ENCODE measurements at places on chromosomes 2 and 18.

DNA sequence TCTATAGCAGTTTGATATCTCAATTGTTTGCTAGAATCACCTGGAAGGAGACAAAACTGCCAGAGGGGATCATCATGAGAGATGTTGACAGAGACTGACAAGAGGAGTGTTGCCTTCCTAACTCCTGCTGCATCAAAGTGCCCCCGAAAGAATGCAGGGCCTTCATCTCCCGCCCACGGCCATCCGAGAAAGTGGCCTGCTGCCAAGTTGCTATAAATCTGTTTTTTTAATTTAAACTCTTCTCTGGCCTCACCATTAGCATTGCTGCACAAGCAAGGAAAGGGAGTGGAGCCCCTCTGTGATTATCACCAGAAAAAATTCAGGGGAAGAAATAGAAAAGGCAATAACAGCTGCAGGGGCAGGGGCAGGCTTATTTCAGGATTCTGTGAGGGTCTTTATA is 238.1 kb upstream of the EPHA4 start:
- DNase-seq, result no peak

DNA sequence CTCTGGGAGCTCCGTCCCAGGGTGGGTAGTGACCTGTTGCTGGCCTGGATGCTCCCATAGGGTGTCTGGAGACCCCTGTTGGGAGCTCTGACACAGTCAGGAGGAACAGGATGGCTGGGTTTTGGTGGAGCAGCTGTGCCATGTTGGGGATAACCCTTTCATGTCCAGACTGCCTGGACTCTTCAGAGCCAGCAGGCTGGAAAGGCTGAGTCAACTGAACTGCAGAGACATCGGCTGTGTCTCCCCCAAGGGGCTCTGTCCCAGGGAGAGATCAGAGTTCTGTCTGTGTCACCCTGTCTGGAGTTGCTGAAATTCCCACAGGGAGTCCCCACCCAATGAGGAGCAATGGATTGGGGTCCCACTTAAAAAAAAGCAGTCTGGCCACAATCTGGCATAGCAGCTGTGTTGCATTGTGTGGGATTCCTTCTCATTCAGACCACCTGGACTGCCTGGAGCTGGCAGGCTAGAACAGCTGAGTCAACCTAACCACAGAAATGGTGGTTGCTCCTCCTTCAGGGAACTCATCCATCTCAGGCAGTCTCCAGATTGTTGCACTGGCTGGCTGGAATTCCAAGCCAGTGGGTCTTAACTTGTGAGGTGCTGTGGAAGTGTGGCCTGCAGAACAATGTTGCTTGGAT is 37.2 kb downstream of the AGPS start:
- no peak for DNase-seq

DNA sequence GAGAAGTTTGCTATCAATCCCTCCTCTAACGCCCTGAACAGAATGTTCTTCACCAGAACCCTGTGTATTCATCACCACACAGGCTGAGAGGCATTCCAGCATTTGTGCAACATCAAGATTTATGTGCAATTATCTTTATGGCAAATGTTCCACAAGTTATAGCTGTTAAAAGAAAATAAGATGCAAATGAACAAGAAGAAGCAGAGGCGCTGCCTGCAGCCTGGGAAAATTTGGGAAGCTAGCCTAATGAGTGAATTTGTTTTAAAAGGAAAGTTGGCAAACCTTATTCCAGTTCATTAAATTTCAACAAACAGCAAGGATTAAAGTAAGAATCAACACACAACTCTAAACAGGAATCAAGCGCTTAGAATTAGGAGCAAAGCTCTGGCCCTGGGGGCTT is 5.3 kb downstream of the TPO start:
- DNase-seq, result no peak

- peak; percentile 84 for DNase-seq
These were observed 15.9 kb upstream of the ARMC9 start for GRCh38 chr2:231182513-231182899.
